Spinal cord (tissue), 10 donors: ENCODE measurements at places on chromosomes 12 and 14. TPM values are rescaled to one million over a fixed set of nuclear protein-coding genes. Genes with fewer than 3 reads are reported as not detected.
A peak's percentile ranks its signal among the peaks of the same experiment; 100 is the strongest.

DNA sequence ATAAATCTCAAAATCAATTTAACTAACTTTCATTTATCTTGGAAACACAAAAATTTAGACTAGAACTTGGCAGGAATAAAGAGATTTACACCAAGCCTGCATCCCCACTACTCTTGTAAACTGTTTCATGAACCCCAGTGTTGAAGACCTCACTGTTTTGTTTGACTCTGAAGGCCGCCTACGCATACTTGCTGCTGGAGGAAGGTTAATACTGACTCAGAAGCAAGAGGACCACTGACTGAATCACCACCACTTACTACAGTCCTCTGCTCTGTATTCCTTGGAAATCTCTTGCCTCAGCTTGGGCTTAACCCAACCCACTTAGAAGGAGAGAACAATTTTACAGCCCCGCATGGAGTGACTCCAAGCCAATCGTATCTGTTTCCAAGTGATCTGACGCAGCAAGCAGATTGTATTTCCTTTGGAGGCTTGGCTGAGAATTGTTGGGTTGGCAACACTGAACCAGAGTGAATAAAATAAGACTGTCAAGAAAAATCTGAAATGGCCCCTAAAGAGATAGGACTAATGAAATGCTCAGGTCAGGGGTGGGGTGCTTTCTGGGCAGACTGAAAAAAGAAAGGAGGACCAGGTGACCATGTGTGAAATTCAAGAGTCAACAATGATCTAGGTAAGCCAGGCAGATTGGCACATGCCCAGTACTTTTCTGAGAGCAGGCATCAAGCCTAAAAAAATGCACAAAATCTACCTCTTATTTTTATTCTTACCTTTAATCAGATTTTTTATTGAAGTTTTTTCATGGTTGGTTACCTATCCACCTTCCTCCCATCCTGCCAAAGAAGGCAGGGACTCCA is 248.6 kb downstream of the ZFP36L1 start:
- H3K4me1 ChIP-seq = peaks cover 35% of the 10 kb centered on the region
- H3K27me3 ChIP-seq = no peaks in the 10 kb centered on the region

NTS gene
- 14.2 TPM for polyA plus RNA-seq

DNA sequence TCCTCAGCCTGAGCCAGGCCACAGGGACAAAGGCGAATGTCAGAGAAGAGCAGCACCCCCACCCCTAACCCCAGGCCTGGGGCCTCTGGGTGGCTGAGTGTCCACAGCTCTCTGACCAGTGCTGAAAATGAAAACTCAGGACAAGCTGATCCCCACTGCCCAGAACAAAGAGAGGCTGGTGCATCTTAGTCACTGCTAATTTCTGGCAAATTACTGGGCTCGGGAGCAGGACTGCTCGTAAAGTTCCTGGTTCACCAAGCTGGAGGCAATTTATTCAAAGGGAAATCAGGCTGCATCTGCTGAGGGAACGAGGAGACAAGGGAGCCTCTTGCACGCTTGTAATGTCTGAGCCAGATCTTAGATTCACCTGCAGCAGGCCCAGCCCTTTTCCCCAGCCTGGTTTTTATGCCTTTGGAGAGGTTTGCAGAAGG is 43.2 kb downstream of the CALM1 start:
- H3K36me3 ChIP-seq = no peaks in the 10 kb centered on the region
- no peaks in the 10 kb centered on the region for H3K27me3 ChIP-seq
- DNase-seq = no peak
- no peak overlapping the region for H3K4me3 ChIP-seq
- H3K4me1 ChIP-seq = peaks cover 21% of the 10 kb centered on the region

DNA sequence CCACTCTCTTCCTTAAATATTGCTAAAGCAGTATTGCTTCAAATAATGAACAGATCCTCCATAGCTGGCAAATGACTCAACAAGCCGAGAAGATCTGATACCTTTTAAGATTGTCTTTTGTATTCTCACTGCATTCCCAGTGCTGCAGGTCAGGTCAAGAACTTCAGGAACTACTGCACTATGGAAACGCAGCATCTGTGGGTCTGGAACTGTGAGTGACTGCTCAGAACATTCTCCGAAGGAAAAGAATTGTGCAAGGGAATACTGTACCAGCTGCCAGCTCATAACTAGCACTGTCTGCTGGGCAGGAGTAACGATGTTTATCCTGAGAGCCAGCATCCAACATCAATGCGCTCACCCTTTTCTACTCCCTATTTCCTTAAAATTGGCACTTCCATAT is 348.0 kb upstream of the SOX5 start:
- H3K4me1 ChIP-seq = no peaks in the 10 kb centered on the region
- no peaks in the 10 kb centered on the region for H3K36me3 ChIP-seq
- H3K27ac ChIP-seq = no peak overlapping the region
- no peaks in the 10 kb centered on the region for H3K27me3 ChIP-seq
- DNase-seq = peak; percentile 14

CCDC197 gene
- not detected for polyA plus RNA-seq

- no peak overlapping the region for H3K27ac ChIP-seq
- H3K36me3 ChIP-seq = peaks cover 4% of the 10 kb centered on the region
- DNase-seq = no peak
- H3K4me3 ChIP-seq = no peak overlapping the region
Observed at GRCh38 chr14:30998100-30998706, 27.2 kb upstream of the AP4S1 start.

- H3K27me3 ChIP-seq = peaks cover 87% of the 10 kb centered on the region
- no peaks in the 10 kb centered on the region for H3K36me3 ChIP-seq
- peak; percentile 50 for DNase-seq
- peaks cover 36% of the 10 kb centered on the region for H3K4me1 ChIP-seq
- H3K4me3 ChIP-seq = peak overlapping the region; percentile 40
Observed at GRCh38 chr12:27971121-27971489, 1.4 kb downstream of the PTHLH start.

DNA sequence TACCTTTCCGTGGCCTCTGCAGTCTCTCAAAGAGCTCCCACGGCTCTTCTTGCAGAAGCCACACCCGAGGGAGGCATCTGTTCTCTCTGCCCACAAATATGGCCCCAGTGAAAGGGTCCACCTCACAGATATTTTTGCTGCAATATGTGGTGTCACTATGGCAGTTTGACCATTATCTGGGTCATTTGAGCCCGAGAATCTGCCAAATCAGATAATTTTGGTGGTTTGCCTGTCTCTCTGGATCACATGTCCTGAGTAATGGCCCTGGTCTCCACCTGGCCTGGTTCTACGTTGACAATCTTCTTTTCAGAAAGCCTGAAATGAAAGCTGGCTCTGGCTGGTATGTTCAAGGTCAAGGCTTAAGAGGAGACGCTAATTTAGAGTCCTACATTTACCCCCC is 5.7 kb upstream of the WSCD2 start:
- no peak for DNase-seq

DNA sequence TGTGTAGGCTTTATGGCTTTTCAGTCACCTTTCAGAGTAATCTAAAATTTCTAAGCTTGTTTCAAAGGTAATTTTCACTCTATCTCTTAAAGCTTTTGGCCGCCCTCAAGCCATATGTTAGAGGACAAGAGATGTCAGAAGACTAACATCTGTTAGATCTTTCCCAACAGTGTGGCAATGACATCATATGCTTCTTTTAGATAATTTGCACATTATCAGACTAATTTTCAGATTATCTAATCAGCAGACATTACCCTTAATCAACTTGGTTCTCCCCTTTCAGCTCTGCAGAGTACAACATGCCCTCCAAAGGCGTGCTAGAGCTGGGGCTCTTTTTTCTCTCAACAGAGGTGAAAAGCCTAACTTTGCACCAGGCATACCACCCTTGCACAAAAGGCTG is 207.1 kb downstream of the DPF3 start:
- no peaks in the 10 kb centered on the region for H3K27me3 ChIP-seq
- DNase-seq = no peak
- H3K4me1 ChIP-seq = peaks cover 15% of the 10 kb centered on the region
- H3K27ac ChIP-seq = no peak overlapping the region
- H3K36me3 ChIP-seq = peaks cover 12% of the 10 kb centered on the region

DNA sequence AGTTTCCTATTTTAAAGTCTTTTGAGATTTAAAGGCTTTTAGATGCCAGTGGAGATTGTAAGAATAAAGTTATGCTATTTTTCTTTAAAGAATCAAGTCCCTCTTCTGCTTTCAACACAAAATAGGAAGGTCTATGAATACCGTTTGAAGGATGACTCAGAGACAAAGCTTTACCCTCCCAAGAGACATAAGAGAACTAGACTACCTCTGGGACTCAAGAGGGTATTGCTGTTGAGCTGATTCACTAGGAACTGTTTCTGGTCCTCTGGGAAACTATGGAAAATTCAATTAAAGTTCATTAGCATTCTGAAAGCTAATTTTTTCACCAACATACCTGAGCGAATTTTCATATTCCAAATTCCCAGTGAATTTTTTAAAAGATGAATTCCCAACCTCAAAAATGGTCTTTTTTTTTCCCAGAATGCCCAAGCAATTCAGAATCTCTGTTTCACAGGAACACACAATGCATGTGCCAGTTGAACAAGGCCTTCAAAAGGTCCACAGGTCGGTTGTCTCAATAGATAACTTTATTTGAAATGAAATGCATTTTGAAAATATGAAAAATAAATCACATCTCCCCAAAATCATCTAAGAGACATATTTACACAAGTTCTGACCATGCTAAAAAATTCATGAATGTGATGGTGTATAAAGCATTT is 6.5 kb downstream of the PHLDA1 start:
- H3K27ac ChIP-seq = no peak overlapping the region
- no peaks in the 10 kb centered on the region for H3K27me3 ChIP-seq
- no peaks in the 10 kb centered on the region for H3K36me3 ChIP-seq
- no peak overlapping the region for H3K4me3 ChIP-seq

GRCh38 chr12:27780612-27781408 is 774 bp upstream of the MANSC4 start:
- H3K27me3 ChIP-seq = no peaks in the 10 kb centered on the region
- H3K36me3 ChIP-seq = peaks cover 9% of the 10 kb centered on the region
- H3K27ac ChIP-seq = peak overlapping the region; percentile 73
- no peak for DNase-seq
- H3K4me3 ChIP-seq = peak overlapping the region; percentile 68

RD3L gene
- polyA plus RNA-seq = not detected

AJUBA gene
- 7.6 TPM for polyA plus RNA-seq

GRCh38 chr12:92275443-92276154 is 130.0 kb upstream of the BTG1 start:
- no peaks in the 10 kb centered on the region for H3K4me1 ChIP-seq
- H3K36me3 ChIP-seq = no peaks in the 10 kb centered on the region
- no peaks in the 10 kb centered on the region for H3K27me3 ChIP-seq
- no peak overlapping the region for H3K4me3 ChIP-seq
- H3K27ac ChIP-seq = no peak overlapping the region

DNA sequence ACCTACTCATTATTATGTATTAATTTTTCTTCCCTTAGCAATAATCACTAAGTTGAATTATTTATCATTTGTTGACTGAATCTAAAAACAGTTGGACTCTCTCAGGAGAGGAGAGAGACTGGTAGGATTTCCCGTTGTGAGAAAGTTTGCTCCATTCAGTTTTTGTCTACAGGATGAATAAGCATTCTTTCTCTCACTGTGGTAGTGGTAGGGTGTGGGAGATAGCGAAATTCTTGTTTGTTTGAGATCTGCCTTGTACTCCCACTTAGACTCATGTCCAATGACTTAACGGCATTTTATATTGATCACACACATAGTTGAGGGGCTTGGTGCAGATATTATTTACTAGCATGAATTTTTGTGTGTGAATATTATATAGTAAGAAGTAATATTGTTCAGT is 421.0 kb upstream of the PDE3A start:
- no peak overlapping the region for H3K4me3 ChIP-seq
- H3K27ac ChIP-seq = no peak overlapping the region
- no peaks in the 10 kb centered on the region for H3K27me3 ChIP-seq
- H3K4me1 ChIP-seq = no peaks in the 10 kb centered on the region
- no peak for DNase-seq
- no peaks in the 10 kb centered on the region for H3K36me3 ChIP-seq

FAM181A gene
- 11.8 TPM for polyA plus RNA-seq

- no peaks in the 10 kb centered on the region for H3K36me3 ChIP-seq
- no peak for DNase-seq
- H3K4me3 ChIP-seq = no peak overlapping the region
- peaks cover 11% of the 10 kb centered on the region for H3K4me1 ChIP-seq
Observed at GRCh38 chr14:74988993-74989392, 13.7 kb upstream of the EIF2B2 start.

DNA sequence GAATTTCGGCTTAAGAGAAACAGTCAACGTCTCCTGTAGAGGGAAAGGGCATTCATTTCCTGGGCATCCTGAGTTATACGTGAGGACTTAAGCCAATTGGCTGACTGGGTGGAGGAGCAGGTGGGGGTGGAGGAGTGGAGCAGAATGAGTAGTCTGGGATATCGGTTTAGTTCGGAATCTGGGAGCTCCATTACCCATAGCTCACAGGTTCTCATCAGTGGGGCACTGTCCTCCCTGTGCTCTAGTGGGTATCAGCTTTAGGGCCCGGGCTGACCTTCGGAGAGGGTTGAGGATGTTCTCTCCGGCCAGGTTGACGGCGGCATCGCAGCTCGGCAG is 704 bp downstream of the SDR39U1 start:
- H3K4me1 ChIP-seq = peaks cover 26% of the 10 kb centered on the region
- no peak for DNase-seq
- peaks cover 31% of the 10 kb centered on the region for H3K36me3 ChIP-seq
- peak overlapping the region; percentile 99 for H3K4me3 ChIP-seq
- no peaks in the 10 kb centered on the region for H3K27me3 ChIP-seq
- peak overlapping the region; percentile 99 for H3K27ac ChIP-seq
